ENCODE measurements at places on chromosomes 6 and 20. TPM values are rescaled to one million over a fixed set of nuclear protein-coding genes. Genes with fewer than 3 reads are reported as not detected.

Gene MUCL3
- total RNA-seq = 0.18 TPM

Gene TDRD6
- 1.9 TPM for total RNA-seq

Gene LTA
- 0.27 TPM for total RNA-seq

Gene WFDC10B
- not detected for total RNA-seq

Gene C6orf15
- total RNA-seq = not detected

Gene ADGRF5
- 23.8 TPM for total RNA-seq

DNA sequence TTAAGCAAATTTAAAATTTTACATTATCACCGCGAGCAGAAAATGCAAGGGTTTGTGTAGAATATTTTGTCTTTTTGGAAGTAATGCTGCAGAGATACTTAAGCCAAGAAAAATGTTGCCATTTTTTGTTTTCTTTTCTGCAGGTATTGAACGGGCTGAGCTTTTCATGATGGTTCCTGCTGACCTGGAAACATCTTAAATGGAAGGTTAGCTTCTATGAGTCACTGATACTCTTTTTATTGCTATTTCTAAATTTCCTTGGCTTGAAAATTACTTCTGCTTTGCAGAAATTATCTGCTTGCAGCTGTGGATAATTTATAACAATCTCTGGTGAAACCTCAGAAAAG, 12.7 kb downstream of the SYTL3 start:
- no peak for DNase-seq

DNA sequence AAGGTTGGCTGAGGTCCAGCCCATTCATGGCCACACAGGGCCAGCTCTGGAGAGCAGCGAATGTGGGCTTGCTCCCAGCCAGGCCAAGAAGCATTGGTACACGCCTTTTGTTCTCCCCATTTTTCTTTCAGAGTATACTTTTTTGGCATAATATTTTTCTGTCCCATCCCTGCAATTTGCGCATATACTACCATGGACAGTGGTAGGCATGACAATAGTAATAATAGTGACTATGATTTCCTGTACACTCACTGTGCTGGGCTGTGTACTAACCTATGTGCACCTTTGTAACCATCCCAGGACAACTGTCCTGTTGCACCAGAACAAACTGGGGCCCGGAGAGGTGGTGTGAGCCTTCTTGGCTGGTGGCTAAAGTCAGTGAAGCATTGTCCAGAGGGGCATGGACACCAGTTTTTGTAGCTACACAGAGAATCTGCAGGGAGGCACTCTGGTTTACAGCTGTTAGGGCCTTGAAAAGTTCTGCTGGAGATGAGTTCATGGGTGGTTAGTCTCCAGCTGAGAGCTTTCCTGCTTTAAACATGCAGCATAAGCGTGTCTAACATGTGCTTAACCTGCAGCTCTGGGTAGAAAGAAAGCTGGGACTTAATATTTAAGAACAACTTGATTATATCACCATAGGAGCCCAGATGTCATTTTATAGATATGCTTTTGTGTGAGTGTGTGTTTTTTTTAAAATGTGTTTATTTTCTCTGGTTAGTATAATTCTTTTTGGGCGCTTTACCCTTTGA, 38.2 kb downstream of the DTD1 start:
- DNase-seq = no peak

DNA sequence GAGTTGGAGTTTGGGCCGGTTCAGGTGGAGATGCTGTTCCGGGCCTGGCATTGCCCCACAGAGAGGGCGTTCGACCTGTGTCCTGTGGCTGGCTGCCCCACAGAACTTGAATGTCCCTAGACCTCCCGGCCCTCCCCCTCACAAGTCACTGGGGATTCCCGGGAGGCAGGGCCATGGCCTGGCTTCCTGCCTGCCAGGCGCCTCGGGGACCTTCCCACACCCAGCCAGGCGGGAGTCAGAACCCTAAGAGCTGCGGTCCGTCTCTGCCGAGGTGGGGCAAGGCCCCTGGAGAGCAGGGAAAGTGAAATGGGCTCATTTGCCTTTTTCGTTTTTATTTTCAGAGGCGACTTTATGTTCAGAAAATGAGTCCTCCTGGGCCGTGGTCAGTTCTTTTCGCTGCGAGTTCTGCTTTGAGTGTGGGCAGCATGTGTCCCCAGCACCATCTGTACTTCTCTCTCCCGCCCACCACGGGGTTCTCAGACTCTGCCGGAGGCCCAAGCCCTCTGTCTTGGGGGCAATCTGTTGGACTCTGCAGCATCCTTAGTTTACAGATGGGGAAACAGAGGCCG, 8.5 kb downstream of the RBM38 start:
- DNase-seq = no peak

DNA sequence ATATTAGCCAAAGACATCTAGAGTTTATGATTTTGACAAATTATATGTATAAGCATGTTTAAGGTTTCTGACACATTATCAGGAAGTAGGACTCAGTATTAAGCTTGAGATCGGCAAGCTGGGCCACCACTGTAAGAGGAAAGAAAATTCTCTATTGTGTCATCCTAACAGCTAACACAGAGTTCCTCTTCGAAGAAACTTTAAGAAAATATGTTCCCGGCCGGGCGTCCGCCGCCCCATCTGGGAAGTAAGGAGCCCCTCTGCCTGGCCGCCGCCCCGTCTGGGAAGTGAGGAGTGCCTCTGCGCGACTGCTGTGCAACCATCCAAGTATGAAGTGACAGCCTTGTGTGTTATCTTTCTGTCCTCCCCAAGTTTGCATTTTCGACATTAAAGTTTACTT, 23.0 kb downstream of the USP49 start:
- no peak for DNase-seq

DNA sequence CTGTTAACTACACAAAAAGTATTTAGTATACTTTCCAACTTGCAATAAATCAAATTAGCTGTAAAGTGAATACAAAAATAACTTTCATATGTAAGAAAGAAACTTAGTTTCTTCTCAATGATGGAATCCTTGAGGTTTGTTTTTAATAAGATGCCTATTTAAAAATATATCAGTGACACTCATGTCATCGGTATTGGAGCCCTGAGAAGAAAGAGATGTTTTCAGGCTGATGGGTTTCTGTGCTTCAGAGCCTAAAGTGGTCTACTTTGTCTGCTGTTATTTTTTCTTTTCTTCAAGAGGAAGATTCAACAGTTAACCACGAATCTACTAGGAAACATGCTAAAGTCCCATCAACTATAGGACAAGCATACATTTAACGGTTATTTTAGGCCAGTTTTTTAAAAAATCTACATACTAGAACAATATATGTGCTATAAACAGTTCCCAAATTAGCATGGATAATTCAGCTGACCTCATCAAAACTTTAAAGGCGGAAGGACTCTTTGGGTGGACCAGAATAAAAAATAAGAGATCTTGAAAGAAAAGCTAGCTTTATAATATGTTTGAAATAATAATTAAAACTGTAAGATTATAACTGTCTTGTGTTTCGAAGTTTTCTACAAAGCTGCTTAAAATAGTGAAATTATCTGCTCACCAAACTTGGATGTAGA, 147.0 kb upstream of the SAMD5 start:
- no peak for DNase-seq

DNA sequence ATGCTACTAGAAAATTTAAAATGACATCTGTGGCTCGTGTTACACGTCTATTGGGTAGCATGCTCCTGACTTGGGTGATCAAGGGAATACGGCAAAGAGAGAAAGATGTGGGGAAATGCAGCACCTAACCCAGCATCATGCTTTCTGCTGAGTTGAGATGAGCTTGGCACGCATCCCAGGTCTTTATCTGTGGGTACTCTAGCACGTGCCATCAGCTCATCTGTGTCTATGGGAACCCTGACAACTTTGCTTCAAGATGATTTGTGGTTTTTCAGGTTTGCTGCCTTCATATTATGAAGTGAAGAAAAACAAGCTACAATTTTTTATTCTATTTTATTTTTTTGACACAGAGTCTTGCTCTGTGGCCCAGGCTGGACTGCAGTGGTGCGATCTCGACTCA, 21.0 kb downstream of the RNASET2 start:
- no peak for DNase-seq

GRCh38 chr20:32805721-32806120, 14.0 kb upstream of the MAPRE1 start:
- DNase-seq = no peak

DNA sequence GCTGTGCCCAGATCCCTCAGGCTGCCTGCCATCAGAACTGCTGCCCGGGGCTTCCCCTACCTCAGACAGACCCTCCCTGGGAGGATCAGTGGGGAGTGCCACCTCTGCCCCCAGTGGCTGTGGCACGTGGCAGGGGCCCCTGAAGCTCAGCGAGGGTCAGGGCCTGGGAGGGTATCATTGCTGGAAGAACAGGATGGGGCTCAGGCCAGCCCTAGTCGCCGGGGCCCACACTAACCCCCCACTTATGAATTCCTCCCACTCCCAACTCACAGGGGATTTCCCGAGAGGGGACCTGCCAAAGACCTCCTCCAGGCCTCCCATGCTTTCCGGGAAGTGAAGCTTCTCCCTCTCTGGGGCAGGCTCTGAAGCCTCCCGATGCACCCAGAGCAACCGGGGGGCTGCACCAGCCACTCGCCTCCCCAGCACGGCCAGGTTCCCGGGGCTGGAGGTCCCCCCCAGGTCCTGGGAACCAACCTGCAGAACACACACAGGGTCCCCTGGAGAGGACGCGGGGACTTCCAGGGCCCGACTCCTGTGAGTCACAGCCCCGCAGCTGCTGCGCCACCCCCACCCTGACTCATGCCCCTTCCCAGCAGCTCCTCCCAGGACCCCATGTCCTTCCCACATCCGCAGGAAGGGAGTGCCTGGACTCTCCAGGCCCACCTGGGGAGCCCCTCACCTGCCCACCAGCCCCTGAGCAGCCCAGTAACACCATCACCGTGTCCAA, 2.5 kb downstream of the TNFRSF6B start:
- peak; percentile 77 for DNase-seq

DNA sequence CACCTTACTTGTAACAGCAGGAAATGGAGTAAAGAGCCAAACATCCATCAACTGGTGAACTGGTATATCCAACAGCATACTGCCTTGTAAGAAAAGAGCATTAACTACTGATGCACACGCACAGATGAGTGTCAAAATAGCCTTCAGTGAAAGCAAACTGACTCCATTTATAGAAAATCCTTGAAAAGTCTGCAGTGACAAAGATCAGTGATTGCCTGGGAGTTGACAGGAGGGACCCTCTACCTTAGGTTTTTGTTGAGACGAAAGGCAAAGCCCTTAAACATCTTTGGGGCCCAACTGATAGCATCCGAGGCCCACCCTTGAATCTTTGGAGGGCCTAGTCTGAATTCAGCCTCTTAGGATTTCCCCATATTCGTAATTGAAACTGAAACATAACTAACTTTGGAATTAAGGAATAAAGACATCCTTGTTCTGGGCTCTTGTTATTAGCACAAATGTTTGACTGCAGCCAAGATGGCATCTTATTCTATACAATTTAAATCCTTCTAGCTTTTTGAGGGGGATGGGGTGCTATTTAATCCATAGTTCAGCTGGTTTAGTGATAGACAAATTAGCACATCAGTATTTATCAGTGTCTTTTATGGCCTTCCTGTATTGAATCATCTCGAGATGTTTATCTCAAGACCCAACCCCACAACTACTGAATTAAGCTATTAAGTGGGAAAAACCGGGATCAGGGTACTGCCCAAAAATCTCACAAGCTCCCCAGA, 13.0 kb downstream of the FBXO5 start:
- no peak for DNase-seq

DNA sequence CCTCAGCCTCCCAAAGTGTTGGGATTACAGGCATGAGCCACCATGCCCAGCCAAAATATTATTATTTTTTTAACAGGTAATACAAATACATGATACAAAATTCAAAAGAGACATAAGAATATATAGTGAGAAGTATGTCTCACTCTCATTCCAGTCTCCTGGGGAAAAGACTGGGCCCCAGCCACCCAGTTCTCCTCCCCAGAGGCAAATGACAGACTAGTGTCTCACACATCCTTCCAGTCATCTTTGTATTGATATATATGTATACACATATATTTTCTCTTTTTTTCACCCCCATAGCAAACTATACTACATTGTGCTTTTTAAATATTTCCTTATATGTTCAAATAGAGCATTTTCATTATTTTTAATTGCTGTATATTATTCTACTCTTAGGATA, 8.3 kb downstream of the GSS start:
- no peak for DNase-seq

- no peak for DNase-seq
These were observed 71.8 kb upstream of the FBXO30 start for GRCh38 chr6:145886228-145886956.

GRCh38 chr6:110075406-110075805, 97.3 kb downstream of the GPR6 start:
- no peak for DNase-seq

DNA sequence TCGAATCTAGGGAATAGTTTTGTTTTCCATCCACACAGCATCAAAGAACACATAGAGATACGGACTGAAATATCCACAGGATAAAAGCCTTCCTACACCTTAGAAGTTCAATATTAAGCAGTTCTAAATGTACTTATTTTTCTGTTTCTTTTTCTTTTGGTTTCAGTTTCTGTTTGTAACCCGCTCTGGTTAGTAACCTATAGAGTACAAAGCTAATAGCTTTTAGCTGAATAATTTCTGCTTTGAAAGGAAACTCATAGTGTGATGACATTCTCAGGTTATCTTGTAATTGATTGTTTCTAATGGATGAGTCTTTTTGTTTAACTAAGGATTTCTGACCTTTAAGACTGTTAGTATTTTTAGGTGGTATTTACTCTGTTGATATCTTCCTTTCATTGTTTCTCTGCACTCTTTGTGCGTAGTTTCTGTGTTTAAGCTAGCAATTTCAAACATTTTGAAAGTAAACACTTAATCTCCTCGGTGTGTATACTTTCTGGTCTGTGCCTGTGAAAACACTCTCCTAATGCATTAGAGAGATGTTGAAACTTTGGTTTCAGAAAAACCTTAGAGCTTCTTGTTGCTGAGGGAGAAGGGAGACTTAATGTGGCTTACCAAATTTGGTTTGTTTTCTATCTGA, 385.5 kb downstream of the HDGFL1 start:
- no peak for DNase-seq

- no peak for DNase-seq
These were observed 5.0 kb upstream of the RTF2 start for GRCh38 chr20:56463428-56463827.

- no peak for DNase-seq
These were observed 95.8 kb upstream of the STXBP5 start for GRCh38 chr6:147108259-147108910.

GRCh38 chr6:112015725-112016124, 38.2 kb upstream of the CCN6 start:
- no peak for DNase-seq

Measured in sciatic nerve (tissue), 2 donors.